Neuronal stem cell (in vitro differentiated cells): ENCODE measurements at places on chromosomes 2 and 18.
A peak's percentile ranks its signal among the peaks of the same experiment; 100 is the strongest.

GRCh38 chr2:10022966-10023662 lies 20.2 kb upstream of the KLF11 start:
- no peak for DNase-seq

DNA sequence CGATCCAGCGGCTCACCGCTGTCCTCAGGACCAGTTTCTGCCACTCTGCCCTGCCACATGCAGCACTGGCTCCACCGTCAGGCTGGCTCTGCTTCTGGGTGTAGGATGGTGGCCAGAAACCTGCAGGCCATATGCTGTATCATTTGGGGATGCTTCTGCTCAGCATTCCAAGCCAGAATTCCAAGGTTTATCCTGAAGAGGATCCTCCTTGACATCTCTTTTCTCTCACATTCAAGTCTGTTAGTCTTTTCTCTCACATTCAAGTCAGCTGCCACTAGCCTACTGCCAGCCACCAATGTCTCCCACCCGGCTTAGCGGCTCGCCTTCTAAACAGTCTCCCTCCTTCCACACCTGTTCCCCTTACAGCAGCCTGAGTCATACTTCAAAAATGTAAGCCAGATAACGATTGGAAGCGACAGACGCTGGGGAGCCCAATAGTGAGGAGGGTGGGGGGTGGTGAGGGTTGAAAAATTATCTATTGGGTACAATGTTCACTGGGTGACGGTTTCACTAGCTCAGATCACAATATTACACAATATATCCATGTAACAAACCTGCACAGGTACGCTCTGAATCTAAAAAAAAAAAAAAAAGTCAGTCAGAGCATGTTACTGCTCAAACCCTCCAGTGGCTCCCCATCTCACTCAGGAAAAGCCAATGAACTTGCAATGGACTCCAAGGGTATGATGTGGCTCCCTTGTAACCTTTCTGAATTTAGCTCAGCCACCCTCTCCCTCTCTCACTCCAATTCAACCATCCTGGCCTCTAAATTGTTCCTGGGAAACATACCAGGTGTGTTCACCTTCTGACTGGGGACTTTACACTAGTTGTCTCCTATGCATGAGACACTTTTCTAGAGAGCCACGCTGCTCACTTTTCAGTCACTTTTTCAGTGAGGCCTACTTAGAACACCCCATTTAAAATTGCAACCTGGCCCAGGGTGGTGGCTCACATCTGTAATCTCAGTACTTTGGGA lies 38.8 kb upstream of the SP3 start:
- no peak for DNase-seq

GRCh38 chr2:150110548-150110947 lies 376.9 kb downstream of the RND3 start:
- no peak for DNase-seq

DNA sequence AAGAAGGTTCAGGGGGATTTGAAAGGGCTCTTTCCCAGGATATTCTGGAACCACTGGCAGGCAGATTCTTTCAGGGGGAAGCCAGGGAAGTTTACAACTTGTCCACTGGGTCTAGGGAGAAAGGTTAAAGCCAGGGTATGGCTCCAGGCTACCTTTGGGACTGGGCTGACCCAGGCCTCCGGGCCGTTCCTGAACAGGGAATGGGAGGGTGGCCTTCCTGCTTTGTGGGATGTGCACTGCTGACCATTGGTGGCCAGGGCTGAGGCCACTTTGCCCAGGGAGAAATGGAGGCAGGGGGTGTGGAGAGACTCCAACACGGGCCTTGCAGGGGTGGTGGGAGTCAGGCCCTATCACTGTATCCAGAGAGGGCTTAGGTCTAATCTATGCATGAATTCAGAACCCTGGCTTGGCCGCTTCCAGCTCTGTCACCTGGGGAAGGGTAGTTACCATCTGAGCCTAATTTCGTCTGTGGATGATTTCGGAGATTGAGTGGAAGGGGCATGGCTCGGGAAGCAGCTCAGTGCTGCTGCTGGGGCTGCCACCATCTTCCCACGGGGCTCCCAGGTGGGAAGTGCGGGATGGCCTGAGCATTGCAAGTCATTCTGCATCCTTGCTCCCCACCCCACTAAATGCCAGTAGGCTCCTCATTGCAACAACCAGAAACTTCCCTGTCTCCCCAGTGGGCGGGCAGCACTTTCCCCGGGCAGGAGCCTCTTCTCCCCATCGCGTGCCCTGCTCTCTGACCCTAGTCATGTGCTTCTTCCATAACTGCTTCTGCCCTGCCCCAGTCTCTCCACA lies 57.1 kb upstream of the OTOF start:
- no peak for DNase-seq

- DNase-seq, result peak; percentile 26
Measured at GRCh38 chr2:79782576-79783452, 270.0 kb downstream of the CTNNA2 start.

DNA sequence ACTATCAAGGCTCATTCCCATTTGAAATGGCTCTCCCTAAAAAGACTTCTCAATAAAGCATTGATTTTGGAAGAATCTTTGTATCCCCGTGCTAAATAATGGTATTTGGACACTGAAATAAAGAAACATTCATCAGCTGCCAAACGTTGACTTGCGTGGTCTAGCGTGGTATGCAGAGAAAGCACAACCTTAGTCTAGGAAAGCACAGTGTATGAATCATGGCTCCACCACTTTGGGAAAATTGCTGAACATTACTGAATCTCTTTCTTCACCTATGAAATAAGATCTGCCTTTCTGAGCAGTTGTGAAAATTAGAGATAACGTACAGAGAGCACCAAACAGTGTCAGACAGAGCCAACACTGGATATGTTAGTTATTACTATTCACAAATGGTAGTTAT lies 353.9 kb downstream of the SS18 start:
- DNase-seq, result no peak
